NCI-H1105 treated with DMSO at 0.1 percent for 48 hours (cell line): ENCODE measurements at places on chromosomes 5 and 9.

DNA sequence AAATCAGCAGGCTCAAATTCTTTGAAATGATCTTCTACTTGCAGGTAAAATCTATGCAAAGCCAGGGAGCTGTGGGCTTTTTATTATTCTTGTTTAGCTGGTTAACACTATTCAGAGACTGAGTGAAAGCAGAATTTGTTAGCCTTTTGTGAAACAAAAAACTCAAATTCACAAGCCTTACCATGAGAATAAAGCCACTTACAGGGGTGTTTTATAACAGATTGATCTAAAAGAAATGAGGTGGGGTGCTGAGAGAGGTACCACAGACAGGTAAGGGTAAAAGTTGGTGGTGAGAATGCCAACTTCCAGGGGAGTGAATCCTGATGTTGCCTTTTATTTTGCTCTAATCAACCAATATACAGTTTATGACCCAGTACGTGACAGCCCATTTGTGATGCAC, 1585.6 kb downstream of the EFNA5 start:
- DNase-seq: no peak

- peak; percentile 16 for DNase-seq
Measured at GRCh38 chr9:93304574-93305496, 120.9 kb downstream of the WNK2 start.

DNA sequence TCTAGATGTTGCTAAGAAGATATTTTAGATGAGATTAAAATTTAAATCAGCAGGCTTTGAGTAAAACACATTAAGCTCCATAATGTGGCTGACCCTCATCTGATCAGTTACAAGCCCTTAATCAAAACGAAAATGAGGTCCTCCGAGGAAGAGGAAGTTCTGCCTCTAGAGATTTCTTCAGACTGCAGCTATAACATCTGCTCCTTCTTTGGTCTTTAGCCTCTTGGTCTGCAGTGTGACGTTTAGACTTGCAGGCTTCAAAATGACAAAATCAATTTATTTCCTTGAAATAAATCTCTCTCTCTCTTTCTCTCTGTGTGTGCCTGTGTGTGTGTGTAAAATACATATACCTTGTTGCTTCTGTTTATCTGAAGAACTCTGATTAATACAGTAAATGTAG, 1429.8 kb upstream of the CDH9 start:
- DNase-seq: no peak

DNA sequence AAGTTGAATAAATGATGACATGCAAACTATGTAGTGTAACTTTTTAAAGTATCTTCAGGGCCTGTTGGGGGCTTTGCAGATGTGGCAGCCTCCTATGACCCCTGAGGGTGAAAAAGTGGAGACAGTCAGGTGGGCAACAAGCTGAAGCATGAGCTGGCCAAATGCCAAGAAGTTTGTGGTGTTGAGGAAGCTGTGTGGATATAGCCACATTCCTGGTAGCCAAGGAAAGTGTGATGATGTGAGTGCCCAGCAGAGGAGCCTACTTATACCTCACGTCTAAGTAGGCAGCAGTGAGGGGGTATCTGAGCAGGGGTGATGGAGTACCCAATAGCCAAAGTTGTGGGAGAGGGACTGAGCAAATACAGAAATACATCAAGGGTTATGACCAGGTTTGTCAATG, 621.2 kb upstream of the CDH6 start:
- no peak for DNase-seq

DNA sequence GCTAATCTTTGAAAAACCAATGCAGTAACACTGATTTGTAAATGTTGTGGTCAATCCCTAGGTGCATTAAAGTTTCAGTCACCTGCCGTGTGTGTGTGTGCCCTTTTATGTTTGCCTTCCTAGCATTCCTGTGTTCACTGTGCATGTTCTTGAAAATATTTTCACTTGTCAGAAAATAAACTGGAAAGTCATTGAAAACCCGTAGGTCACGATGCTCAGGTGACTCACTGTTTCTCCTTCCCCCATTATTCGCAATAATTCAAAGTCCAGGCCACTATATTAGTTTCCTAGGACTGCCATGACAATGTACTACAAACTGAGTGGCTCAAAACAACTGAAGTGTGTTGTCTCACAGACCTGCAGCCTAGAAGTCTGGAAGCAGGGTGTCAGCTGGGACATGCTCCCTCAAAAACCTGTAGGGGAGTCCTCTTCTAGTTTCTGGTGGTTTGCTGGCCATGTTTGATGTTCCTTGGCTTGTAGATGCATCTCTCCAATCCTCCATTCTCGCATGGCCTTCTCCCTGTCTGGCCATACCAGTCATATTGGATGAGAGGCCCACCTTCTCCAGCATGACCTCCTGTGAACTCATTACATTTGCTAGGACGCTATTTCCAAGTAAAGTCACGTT, 29.3 kb downstream of the MARVELD2 start:
- DNase-seq: no peak

- DNase-seq: no peak
Measured at GRCh38 chr5:83029912-83030311, 47.3 kb downstream of the TMEM167A start.

DNA sequence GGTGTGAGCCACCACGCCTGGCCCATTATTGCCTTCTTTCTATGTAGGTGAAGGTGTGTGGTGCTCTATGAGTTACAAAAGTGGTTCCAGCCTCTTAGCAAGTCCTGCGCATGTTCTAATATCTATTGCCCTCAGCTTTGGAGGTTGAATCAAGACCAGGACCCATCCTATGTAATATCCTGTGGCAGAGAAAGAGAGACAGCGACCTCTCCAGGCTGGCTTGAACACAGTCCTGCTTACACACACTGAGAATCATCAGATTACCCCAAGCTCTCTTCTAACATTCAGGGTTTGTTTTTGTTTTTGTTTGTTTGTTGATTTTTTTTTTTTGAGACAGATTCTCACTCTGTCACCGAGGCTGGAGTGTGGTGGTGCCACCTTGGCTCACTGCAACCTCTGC, 94.7 kb upstream of the OSMR start:
- no peak for DNase-seq

GRCh38 chr5:105563842-105564241, 2001.3 kb upstream of the NUDT12 start:
- DNase-seq: no peak

DNA sequence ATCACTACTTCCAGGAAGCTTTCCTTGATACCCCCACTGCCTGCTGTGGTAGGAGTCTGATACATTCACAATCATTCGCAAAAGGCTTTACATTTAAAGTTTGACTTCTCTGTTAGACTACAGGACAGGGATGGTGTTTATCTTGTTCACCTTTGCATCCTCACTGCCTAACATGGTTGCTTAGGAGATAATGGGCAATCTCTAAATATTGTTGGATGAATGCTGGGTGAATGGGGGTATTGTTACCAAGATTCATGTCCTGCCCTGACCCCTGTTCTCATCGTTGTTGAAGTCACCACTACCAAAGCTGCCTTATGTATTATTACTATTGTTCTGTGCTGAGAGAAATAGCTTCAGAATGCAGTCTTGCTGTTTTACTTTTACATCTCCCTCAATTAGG, 7.7 kb upstream of the TMEFF1 start:
- DNase-seq: no peak

DNA sequence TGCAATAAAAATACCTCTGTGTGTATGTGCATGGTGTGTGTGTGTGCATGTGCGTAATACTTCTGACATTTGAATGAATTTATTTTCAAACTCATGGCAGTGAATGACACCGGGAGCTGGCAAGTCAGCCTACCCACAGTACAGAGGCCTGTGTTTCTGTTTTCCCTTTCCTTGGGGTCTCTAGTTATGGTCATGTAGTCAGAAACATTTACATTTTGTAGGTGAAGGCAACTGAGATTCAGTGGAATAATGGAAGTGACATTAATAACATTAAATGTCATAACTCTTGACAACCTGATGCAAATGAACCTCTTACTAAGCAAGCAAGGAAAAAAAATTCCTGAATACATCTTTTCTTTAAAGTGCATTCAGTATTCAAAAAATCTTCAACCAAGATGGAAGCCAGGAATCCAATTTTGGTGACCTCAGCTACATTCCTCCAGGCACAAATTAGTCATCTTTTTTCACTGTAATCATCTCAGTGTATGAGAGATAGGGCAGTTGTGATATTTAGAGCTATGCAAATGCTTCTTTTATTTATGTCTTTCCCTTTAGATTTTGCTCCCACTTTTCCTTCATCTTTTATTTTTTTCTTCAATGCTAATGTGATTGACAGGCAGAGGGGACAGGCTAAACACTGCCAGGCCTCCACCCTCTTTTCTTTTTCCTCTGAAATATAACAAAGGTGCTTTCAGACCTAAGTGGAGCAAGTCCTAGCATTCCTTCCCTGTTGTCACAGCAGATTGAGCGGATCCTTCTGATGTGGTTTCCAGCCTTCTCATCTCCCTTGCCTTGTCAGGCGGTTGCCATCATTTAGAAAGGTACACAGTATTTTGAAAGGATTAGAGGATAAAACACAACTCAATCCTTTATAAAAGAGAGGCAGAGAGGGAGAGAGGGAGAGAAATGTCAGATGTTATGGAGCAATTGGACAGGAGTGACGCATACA, 569.8 kb upstream of the ADAMTS16 start:
- no peak for DNase-seq

DNA sequence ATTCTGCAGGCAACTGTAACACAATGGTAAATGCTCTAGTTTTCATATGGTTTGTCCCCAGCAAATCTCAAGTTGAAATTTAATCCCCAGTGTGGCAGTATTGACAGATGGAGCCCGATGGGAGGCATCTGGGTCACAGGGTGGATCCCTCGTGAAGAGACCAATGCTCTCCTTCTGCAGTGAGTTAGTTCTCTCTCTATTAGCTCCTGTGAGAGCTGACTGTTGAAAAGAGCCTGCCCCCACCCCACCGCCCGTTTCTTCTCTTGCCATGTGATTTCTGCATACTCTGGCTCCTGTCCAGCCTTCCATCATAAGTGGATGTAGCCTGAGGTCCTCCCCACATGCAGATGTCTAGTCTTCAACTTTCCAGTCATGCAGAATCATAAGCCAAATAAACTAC, 27.0 kb downstream of the IARS1 start:
- DNase-seq: no peak

DNA sequence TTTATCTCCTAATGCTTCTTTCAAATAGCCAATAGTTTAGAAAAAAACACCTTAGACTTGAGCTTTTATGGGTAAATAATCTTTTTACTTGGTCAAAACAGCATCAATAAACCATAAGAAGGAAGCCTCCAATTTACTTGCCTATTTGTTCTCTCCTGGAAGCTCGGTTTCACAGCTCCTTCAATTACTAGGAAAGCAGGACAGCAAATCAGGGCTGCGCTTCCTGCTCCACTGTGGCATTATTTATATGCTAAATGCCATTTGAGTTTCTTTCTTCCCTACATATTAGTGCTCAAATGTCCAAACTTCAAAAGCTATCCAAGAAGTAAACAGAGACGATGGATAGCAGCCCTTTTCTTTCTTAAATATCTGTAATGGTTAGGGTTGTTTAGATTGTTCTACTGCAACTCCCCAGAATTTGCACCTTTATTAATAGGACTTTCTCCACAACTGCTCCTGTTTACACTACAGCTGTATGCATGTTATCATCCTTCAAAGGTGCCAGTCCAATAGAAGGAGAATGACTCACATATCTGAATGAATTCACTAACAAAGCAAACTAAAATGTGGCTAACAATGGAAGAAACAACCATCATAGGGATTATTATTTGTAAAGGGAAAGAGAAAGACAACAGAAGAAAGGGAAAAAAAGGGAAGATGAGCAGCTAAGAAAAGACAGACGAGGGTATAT, 58.7 kb downstream of the MED27 start:
- no peak for DNase-seq

DNA sequence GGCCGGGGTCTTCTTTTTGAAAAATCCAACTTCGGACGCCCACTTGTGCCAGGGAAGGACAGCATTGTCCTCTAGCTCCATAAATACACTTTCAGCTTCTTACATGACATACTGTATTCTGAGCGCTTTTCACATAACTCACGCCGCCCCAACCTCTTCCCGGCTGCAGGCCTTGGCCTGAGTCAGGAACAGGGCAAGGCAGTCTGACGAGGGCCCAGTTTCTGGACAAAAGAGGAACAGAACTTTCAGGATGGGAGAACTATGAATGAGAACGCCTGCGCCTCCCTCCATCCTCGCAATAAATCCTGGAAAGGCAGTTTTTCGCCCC, 650 bp downstream of the DCTN4 start:
- DNase-seq: no peak

GRCh38 chr5:95449460-95449859, 58.3 kb downstream of the FAM81B start:
- DNase-seq: no peak

GRCh38 chr5:35201291-35201690, 29.0 kb downstream of the PRLR start:
- no peak for DNase-seq

GRCh38 chr9:27124151-27124550, 15.1 kb downstream of the TEK start:
- DNase-seq: no peak

- no peak for DNase-seq
Measured at GRCh38 chr9:136163248-136163850, 41.6 kb downstream of the LHX3 start.

DNA sequence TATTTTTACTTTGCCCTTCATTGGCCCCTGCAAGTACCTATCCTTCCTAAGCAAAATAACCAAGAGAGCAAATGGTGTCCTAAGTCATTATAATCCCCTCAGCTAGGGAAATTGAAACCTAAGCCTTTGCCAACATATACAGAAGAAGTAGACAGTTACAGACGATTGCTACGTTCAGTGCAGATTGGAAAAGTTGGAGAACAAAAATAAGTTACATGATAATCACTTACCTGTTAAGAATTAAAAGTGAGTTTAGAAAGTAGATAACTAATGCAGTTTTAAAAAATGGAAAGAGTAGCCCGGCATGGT, 244.8 kb downstream of the MPDZ start:
- DNase-seq: no peak

DNA sequence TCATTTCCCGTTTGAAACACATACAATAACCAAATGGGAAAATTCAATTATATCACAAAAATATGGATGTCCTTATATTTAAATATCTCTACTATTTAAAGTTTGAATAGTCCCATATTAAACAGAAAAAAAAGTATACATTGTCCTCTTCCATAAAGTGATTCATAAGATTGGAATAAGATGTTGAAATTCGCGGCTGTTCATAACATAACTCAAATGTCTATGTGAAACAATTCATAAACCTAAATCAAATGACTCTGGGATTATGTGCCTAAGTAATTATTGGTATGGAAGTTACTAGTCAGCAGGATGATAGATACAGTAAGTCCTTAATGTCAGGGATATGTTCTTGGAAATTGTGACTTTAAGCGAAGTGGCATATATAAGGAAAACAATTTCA, 3.9 kb upstream of the EFNA5 start:
- no peak for DNase-seq

GRCh38 chr9:21682981-21683380, 119.5 kb upstream of the MTAP start:
- DNase-seq: no peak

DNA sequence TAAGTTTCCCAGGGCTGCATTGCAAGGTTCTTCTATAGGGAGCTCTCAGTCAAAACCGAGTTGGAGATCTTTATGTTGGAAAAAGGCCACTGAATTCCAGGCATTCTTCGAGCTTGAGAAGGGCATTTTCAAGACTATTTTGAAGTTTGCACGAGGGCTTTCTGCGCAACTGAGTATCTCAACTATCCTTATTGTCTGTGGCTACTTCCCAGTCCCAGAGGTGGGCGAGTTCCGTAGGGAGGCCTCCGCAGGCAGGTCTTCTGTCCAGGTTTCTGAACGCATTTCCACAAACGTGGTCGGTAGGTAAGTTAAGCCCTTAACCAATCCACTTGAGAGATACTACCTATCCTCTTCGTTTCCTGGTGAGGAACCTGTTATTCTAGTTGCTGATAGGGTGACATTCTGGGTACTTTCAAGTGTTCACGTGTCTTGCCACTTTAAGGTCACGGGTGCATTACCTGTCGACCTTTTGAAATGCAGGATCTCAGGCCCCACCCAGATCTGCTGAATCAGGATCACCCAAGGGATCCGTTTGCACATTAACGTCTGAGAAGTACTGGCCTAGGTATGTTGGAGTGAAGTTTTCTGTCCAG, 51.4 kb upstream of the TJP2 start:
- peak; percentile 57 for DNase-seq
